HTR-8/SVneo (cell line): ENCODE measurements at places on chromosomes 16 and 17.

DNA sequence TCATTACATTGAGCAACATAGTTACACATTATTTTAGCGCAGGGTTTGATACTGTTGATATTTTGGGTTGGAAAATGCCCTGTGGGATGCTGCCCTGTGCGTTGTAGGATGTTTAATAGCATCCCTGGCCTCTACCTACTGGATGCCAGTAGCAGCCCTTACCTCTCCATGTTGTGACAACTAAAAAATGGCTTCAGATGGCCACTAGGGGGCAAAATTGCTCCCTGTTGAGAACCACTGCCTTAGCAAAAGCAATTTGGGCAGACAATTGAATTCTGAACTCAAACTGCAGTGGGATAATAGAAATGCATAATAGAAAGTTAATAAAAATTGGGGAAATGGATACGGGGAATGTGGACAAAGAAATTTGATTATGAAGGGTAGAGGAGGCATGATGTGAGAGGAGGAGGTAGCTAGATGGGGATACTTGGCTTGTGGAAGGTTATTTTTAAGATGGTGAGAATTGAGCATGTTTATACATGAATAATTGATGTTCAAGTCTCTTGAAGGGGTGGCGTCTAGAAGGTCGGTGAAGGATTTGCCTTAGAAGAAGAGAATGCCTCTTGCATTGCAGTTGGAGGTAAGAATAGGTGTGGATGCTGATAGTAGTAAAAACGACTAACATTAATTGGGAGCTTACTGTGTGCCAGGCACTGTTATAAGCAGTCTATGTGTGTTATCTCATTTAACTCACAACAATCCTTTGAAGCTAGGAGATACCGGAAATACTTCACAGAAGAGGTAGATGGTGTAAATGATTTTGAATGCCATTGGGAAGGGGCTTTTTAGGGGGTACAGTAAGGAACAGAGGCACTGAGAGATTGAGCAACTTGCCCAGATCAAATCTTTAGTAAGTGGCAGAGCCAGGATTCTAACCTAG, 19.0 kb downstream of the HEATR9 start:
- peak; percentile 62 for DNase-seq

DNA sequence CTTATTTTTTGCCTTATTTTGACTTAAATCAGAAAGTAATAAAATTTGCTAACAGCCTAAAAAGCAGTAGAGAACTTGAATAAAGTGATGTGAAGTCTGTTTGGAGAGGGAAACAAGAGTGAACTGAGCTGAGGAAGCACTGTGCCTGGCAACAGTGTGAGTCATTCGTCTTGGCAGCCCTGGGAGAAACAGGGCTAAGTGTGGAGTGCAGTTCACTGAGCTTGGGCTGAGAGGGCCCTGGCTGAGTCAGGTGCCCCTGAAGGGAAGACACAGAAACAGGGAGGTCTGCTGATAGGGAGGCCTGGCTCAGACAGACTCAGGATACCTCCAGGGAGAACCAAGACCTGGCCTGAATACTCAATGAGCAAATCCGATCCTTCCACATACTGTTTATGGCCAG, 132.1 kb downstream of the HS3ST4 start:
- DNase-seq = no peak

DNA sequence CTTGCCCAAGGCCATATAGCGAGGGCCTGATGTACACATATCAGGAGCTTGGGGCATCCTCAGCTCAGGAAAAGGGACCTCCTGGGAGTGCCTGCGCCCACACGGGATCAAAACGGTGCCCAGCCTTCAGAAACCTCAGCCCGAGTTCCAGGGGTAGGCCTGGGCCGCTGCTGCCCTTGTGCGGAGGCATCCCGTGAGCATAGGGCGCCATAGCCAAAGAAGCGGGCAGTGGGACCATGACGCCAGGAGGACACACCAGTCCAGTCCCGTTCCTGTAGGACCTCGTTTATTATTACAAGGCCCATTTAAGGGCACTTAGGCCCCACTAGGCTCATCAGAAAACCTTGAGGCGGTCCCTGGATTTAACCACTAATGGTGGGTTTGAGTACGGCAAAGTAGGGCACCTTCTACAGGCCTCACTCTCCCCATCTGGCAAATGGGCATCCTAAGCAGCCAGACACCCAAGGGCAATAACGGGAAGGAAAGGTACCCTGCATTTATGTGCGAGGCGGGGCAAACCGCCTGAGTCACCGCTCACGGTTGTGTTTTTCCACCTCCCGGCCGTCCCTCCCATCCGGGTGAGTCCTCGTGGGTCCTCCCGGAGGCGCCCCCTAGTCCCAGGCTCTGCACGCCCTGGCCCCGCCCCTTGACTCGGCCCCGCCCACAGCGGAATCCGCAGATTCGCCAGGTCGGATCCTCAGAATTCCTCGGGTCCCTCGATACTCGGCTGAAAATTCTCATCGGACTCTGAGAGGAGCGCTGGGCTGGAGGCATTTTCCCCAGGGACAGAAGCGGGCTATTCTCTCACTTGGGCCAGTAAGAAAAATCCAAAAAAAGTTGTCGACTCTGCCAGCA, 726 bp upstream of the SETD1A start:
- peak; percentile 84 for DNase-seq

GRCh38 chr17:58060596-58061191, 22.5 kb upstream of the DYNLL2 start:
- DNase-seq = no peak

DNA sequence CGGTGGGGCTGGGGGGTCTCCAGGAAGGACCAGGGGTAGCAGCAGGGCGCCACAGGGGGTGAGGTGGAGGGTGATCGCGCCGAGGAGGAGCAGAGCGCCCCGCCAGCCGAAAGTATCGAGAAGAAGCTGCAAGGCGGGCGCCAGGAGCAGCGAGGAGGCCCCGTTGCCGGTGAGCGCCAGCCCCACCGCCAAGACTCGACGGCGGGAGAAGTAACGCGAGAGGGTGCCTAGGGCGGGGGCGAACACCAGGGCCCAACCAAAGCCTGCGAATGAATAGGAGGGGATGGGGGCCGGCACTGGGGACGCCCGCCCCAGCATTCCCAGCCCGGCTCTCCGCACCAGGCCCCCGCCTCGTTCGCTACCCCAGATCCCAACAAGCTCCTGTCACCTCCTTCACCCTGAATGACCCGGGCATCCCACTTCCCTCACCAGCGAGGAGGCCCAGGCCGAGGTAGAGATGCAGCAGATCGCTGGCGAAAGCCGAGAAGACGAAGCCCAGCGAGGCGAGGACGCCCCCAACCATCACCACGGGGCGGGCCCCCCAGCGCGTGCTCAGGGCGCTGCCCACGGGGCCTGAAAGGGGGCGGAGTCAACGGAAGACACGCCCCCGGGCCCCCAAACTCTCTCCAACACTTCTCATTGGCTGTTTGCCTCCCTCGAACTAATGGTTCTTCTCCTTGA, 1.3 kb downstream of the SLC16A11 start:
- DNase-seq = no peak

DNA sequence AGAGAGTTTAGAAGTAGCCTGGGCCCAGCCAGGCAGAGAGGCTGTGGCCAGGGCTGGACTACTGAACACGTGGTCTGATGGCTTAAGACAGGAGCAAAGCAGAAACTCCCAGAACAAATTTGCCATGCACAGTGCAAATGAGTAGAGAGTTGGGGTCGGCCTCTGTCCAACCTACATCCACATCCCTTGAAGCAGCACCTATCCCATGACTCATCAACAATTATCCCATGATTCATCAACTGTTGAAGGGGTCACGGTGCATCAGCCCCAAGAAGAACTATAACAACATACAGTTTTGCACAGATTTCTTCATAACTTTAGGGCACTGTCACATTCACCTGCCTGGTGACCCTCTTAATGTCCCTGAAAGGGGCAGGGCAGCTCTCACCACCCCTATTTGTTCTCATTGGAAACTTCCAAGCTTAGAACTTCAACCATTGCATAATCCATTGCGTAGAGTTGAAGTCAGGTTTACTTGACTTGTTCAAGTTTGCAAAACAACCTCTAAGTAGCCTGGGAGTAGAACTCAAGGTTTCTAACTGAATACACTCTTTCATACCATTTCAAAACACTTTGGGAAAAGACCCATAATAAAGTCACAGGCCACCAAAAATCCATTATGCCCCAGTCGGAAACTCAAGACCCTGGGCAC, 235.2 kb upstream of the CDH5 start:
- no peak for DNase-seq

DNA sequence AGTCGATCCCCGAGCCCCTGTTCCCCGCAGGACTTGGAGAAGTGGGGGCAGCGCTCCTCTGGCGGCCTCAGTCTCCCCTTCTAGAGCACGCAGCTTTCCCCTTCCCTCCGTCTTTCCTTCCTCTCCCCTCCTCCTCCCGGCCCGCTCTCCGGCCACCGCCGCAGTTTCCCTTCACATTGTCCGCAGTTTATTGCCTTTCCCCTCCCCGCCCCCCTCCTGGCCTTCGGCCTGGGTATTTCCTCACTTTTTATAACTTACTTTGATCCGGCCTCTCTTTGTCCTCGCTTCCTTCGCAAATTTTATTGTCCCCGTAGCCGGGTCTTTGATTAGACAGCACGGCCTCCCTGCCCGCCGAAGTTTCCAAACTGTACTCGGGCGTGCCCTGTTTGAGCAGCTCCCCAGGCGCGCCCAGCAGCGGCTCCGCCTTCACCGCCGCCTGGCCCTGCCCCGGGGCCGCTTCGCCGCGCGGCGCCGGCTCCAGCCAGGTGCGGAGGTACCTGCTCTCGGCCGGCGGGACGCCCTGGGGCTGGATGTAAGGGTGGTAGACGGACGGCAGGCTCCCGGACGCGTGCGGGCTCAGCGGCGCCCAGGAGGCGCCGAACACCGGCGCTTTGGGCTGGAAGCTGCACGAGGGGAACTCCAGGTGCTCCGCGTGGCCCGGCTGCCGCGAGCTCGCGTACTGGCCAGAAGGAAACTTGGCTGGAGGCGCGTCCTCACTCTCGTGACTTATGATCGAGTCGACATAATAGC, 488 bp downstream of the HOXB9 start:
- peak; percentile 75 for DNase-seq

- DNase-seq = no peak
Measured at GRCh38 chr17:55264278-55264644, 499 bp upstream of the HLF start.

- DNase-seq = no peak
Measured at GRCh38 chr16:30092373-30093010, 768 bp upstream of the TBX6 start.

- no peak for DNase-seq
Measured at GRCh38 chr17:38602453-38602852, 3.3 kb downstream of the SRCIN1 start.

DNA sequence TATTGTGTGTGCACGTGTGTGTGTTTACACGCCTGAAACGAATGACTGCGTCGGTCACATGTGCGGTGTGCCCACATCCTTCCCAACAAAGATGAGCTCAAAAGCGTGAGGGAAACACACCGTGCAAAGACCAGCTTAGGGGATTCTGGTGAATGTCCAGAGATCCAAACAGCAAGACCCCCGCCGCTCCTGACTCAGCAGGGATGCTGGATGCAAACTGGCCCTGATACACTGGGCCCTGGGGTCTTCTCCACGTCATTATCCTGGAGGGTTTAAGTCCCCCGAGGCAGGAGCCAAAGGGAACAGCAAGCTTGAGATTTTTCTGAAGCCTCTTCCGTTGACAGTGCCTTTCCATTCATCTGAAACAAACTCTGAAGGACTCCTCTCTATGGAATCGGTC, 59.2 kb downstream of the TBC1D16 start:
- no peak for DNase-seq

DNA sequence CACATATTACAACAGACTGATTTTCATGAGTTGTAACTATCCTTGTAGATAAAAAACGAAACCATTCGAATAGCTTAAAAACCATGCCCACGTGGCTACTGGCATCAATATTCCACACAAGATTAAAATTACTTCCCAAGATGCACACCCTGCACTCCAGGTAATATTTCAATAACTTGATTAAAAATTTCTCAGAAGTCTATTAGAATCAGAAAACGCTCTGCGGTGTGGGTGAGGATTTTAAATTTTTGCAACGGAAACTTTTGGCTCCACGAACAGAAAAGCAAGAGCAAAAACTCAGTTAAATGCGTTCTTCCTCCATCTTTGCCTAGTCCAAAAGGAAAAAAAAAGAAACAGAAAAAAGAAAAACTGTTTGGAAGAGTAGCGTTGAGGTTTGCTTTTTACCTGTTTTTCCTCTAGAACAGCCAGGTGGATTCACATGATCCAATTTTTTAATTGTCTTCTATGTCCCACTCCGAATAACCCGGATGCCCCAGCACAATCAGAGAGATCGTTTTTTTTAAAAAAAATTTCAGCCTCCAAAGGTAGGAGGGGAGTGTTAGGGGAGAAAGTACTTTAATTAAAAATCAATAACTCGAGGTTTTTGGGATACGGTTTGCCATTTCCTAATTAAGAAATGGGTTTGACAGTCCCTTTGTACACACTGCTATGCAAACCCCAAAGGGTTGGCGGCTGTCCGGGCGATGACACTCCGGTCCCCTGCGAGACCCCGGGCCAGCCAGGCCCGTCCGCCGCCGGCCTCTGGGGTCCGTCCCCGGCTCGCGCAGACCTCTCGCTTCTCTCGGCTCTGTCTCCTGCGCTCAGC, 708 bp upstream of the NFAT5 start:
- DNase-seq = no peak

DNA sequence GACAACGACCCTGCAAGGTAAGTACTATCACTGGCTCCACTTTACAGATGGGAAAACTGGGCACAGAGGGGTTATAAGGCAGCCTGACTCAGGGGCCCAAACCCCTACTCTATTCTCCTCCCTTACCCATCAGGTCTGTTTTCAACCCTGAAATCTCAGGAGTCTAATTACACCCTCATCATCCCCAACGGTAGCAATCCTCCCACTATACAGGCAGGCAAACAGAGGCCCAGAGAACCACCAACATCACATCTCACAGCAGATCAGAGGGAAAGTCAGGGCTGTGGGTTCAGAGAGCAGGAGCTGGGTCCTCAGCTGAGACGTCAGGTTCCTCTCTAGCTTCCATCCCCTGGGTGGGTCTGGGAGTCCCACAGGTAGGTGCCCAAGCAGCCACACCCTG, 16.5 kb downstream of the JUP start:
- DNase-seq = no peak

DNA sequence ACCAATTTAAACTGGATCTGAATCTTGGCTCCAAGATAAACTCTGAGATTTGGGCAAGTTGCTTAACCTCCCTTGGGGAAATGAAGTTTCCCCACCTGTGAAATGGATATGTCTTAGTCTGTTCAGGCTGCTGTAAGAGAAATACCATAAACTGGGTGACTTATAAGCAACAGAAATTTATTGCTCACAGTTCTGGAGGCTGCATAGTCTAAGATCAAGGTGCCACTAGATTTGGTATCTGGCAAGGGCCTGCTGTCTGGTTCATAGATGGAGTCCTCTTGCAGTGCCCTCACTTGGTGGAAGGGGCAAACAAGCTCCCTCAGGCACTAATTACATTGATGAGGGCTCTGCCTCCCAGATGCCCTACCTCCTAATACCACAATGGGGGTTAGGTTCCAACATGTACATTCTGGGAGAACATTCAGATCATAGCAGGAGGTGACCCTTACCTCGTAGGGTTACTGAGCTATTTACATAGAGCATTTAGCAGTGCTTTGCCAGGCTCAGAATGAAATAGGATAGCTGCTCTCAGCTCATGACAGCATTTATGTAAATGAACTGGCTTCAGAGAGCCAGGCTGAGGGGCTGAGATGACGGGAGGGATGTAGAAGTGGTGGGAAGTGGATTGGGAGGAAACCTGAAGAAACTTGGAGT, 83.9 kb downstream of the SPECC1 start:
- DNase-seq = no peak

- no peak for DNase-seq
Measured at GRCh38 chr16:71811261-71811803, 2.7 kb upstream of the AP1G1 start.
